NK-92 treated with Interleukin-12 subunit alpha and Interleukin-12 subunit beta, amount 100 ng/mL, for 24 hours (cell line): ENCODE measurements at places on chromosomes 3 and 15.

DNA sequence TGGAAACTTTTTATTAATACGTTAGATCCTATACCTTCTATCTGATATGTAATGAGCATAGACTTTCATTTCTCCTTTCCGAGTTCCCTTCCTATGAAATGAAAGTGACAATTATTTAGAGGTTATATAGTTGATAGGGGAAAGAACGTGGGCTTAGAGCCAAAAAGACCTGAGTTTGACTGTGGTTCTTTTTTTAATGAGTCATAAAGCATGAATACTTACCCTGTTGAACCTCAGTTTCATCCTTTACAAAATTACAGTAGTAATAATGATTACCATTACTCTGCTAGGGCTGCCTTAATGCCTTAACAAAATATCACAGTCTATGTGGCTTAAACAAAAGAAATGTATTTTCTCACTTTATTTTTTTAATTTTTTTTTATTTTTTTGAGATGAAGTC is 75.9 kb downstream of the AGBL1 start:
- no peak for DNase-seq

DNA sequence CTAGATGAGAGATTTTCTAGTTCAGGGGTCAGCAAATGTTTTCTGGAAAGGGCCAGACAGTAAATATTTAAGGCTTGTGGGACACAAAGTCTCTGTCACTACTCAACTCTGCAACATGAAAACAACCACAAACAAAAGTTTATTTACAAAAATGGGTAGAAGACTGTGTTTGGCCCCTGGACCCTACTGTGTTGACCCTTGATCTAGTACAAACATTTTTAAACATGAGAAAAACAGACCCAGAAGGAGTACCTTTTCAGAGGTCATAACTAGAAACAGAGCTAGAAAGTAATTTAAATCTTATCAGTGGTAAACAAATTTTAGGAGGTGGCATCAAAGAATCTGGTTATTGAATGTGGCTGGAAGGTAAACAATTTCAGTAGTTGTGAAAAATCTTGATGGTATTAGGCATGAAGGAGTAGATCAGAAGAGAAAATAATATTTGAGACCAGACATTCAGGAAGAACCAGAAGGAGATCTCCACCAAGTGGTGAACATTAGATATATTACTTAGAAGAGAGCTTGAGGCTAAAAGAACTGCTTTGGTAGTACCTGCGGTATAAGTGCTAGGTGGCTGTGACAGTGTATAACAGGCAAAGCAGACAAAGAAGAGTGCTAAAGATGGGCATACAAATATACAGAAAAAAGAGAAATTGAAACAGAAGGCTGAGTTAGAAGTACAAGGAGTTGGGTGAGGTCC is 101.7 kb downstream of the NR1I2 start:
- no peak for DNase-seq

DNA sequence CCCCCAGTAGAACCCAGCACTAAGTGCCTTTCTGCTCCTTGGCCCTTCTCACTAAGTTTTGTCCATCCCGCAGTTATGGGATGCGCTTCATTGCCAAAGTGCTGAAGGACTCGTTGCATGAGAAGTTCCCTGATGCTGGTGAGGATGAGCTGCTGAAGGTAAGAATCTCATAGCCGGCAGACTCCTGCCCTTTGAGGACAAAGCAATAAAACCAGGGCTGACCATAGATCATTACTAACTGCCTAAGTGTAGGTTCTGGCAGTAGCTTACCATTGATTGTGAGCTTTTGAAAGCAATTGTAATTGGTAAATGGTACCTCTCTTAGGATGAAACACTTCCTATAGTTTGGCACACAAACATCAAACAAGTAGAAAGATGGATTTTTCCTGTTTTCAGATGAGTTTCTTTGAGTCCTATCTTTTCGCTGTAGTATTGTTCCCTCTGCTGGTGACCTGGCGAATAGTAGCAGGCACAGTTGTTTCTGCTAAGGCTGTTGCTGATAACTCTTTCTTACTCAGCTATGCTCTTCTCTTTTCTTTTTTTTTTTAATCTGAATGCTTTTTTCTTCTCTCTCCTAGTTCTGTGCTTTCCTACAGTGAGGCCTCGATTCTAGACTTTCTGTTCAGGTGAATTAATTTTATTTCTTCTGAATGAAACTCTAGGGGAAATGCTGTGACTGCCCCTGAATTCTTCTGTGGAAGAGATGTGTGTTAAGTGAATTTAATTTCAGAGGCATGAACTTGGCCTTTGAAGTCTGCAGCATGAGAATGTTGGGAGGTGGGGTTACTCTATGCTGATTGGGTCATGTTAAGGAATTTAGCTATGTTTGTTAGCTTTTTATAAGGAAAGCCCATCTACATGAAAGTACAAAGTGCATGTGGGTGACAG is 47.4 kb upstream of the CRTC3 start:
- DNase-seq = no peak

GRCh38 chr15:90038632-90039095 is 37.5 kb downstream of the ZNF710 start:
- no peak for DNase-seq

- DNase-seq = no peak
Measured at GRCh38 chr3:38648024-38648658, 1.3 kb downstream of the SCN5A start.

- no peak for DNase-seq
Measured at GRCh38 chr3:59885899-59886400, 836.1 kb upstream of the CFAP20DC start.

DNA sequence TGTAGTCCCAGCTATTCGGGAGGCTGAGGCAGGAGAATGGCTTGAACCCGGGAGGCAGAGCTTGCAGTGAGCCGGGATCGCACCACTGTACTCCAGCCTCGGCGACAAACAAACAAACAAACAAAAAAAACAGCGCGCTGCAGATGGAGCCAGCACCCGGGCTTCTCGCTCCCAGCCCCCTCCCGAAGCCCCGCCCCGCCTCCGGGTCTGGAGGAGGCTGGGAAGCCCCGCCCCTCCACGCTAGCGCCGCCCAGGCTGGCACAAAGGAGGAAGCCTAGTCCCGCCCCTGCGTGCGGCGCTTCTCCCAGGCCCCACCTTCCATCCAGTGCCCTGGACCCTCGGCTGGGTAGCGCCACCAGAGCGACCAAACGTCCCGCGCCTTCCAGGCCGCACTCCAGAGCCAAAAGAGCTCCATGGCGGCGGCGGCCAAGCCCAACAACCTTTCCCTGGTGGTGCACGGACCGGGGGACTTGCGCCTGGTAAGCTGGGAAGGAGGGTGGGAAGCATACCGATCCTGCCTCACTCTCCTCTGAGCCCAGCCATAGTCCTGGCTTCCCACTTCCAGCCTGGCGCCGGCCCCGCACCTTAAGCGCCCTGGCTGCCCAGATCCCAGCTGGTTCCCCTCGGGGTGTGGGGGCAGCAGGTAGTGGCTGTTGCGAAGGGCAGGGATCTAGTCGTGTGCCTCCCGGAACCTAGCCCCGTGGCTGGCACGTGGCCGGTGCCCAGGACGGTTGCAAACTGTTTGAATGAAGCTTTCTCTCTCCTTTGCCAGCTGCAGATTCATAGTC is at the start of gene SORD:
Gene SORD (plus strand): TSS at position 325 of the 788 bp plus-strand sequence. CDS start 89 bp downstream, at position 414.
- DNase-seq = peak; percentile 60

DNA sequence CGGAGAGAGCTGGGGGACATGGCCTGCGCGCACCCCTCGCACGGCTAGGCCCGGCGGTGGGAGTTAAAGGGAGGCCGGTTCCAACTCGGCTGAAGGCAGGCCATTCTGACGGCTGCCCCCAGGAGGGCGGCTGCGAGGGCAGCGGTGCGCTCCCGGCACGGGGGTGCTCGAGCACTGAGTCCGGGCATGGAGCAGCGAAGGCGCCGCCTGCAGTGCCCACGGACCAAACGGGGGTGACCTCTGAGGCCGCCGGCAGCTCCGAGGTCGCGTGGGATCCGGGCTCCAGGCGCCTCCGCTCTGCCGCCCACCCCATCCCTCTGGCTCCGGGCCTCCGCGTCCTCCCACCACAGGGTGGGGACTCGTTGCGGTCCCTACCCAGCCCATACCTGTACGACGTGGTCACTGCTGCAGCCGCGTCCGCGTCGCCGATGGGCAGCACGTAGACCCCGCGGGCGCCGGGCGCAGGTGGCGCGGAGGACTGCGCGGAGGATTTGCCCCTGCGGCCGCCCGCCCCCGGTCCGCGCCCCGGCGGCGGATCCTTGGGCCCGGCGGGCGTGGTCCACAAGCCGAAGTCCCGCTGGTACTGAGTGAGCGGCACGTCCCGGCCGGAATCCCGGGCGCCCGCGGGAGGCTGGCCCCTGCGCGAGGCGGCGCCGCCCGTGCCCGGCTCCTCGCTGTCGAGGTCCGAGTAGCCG is 469 bp downstream of the MAP6D1 start:
- DNase-seq = no peak

DNA sequence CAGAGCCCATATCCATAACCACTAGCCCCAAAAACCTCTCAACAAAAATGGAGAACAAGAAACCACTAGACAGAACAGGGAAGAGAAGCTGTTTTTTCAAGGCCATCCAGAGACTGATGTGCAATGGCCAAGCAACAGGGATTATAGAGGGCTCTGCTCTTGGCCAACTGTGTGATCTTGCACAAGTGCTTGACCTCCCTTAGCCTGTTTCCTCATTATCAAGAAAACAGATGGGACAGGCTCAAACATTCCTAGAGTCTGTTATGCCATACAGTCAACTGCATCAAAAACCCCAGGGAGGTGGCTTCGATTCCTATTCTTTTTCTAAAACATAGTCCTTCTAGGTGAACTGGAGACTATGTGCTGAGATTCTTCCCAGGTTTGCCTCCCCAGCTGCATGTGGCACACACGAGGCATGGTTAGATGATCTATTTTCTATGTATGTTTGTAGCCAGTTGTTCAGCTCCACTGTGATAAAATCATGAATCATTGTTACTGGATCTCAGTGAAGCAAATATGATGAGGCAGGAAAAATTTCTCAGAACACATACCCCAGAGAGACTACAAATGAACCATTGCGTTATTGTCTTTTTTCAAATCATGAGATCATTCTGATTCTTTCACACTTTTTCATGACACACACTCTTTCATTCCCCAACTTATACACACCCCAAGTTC is 132.9 kb upstream of the TGFBR2 start:
- no peak for DNase-seq

DNA sequence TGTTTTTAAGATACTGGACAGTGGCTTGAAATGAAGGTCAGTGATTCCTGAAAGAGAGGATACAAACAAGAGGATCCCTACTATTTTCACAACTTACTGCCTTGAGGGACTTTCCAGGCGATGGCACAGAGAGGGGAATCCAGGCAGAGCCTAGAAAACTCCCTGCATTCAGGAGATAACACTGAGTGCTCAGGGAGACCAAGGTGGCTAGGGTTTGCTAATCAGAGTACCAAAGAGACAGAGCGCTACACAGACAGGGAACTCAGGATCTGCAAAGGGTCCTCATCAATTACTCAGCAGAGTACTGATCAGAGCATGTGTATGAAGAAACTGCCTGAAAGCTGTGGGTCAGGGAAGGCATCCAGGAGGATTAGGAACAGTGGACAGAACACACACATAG is 11.7 kb upstream of the MRPS22 start:
- no peak for DNase-seq

DNA sequence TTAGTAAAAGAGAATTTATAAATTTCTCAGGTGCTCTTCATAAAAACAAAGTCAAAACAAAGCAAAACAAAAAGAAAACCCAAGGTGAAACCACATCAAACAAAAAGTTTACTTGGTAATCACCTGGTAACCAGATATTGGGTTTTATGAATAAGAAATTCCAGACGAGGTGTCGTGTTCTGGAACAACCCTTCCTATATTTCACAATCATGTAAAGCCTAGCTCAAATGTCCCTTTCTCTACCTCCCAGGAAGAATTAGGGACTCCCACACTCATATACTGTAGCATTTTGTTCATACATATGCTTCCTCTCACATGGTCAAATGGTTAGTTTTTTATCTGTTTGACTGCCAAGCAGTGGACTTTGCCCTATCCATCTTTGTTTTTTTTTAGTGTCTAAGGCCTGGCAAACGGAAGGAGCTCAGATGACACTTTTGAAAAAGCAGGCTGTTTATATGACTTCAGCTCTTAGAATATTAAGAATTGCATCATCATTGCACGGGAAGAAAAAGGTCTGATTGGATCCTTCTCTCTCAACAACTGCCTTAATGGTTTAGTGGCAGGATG is 326.7 kb upstream of the TBL1XR1 start:
- DNase-seq = no peak

DNA sequence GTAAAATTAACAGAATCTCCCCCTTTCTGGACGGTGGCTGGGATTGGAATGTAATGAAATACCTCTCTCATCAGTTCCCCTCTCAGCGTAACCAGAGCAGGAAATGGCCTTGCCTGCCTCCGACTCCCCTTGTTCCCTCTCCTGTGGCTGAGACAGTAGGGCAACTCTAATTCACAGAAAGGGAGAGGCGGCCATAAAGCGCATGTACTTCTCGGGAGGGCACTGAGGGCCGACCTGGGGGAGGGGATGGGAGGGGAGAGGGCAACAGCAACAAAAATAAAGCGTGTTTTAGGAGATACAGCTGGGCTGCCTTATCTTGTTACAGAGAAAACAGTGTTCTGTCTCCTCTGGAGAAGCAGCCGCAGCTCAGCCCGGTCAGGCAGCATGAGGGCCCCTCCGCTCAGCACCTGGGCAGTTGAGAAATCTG is 783.3 kb upstream of the ARRDC4 start:
- DNase-seq = no peak

GRCh38 chr3:148718982-148719862 is 21.5 kb downstream of the AGTR1 start:
- DNase-seq = no peak

DNA sequence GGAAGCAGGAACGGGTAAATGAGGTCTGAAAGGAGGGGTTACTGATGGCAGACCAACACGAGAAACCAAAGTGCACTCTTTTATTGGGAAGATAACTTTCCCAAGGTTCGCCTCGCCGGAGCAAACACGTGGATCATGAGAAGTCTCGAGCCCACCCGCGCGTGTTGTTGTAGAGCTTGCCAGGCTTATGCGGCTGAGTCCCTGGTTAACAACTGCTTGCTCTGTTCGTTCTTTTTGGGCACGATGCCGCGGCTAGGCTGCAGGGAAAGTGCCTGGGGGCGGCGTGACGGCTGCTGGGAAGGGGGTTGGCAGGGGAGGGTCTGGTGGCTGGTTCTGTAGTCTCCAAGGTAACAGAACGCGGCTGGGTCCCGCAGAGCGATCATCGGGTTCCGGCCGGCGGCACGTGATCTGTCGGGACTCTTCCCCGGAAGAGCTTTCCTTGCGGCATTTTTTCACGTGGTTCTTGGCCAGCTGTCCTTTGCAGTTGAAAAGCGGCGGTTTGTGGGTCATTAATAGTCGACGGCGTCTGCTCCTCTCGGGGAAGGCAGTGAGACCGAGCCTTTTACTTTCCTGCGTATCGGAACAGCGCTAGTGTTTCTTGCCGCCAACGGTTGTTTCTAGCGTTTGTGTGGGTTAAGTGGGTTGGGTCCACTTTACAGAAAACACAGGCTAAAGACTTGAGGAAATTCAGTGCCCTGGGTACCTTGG is 1.5 kb downstream of the MGA start:
- no peak for DNase-seq
